ENCODE measurements at places on chromosomes 2 and 18. TPM values are rescaled to one million over a fixed set of nuclear protein-coding genes. Genes with fewer than 3 reads are reported as not detected.

DNA sequence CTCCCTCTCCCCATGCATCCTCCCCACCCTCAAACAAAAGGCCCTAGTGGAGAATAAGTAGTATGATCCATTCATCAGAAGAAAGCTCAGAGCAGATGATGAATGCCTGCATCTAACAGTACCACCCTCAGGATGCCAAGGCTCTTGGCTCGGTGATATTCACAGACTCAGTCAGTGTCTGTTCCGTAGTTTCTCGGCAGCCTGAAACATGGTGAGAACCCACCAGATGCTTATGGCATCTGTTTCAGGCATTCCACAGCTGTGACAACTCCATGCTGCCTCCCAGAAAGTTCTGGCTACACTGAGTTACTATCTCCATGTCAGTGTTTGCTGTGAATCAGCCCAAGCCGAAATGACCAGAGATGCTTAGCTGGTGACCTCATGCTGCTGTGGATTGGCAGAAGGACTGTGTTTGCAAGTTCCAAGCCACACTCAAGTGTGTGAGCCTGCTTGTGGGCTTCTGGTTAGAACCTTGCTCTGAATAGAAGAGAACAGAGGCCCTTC lies 83.9 kb downstream of the WDSUB1 start:
- peak; percentile 59 for DNase-seq

GRCh38 chr2:54212456-54212855 lies 43.6 kb downstream of the TSPYL6 start:
- DNase-seq, result no peak

GRCh38 chr2:168669151-168669550 lies 133.3 kb upstream of the NOSTRIN start:
- no peak for DNase-seq

INHBB gene
- 3.7 TPM for total RNA-seq

RNF152 gene
- 11.0 TPM for total RNA-seq

RALB gene
- 54.7 TPM for total RNA-seq

GPR45 gene
- total RNA-seq, result not detected

GRCh38 chr2:195711478-195711877 lies 54.5 kb downstream of the SLC39A10 start:
- no peak for DNase-seq

NGEF gene
- total RNA-seq, result 1.6 TPM

DNA sequence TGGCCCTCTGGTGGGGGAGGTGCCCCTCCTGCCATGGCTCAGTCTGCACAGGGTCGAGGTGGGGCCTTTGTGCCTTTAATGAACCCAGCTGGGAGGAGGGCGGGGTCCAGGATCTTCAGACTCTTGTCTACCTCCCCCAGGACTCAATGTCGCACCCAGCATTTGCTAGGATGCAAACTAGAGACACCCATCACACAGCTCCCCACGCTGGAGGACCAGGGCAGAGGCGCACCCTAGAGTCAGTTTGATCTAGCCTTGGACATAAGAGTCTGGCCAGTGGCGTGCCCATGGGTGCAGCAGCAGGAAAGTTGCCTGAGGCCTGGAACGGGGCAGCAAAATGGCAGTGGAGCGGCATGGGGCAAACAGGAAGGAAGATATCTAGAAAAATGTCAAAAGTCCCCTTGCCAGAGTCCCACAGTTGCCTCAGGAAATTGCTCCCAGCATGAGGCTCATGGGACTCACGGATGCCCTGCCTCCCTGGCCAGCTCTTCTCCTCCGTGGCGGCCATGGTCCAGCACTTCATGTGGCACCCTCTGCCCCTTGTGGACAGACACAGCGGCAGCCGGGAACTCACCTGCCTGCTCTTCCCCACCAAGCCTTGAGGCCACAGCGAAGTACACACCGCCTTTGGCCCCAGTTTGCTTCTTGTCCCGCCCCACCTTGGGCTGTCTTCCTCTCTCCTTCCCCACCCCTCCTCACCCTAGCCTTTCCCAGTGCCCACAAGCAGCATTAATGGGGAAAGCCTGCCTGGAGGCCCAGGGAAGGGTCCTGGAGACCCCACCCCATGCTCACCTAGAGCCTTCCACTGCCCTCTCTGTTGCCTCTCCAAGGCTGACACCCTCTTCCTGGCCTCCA lies 17.7 kb downstream of the SH2D6 start:
- DNase-seq, result no peak

- no peak for DNase-seq
These were observed 834.9 kb upstream of the SALL3 start for GRCh38 chr18:78144669-78145068.

GRCh38 chr2:156466739-156467405 lies 30.7 kb downstream of the GPD2 start:
- peak; percentile 60 for DNase-seq

GRCh38 chr2:213021971-213022899 lies 129.2 kb downstream of the IKZF2 start:
- no peak for DNase-seq

GRCh38 chr2:136055929-136056688 lies 61.8 kb downstream of the CXCR4 start:
- DNase-seq, result no peak

DNA sequence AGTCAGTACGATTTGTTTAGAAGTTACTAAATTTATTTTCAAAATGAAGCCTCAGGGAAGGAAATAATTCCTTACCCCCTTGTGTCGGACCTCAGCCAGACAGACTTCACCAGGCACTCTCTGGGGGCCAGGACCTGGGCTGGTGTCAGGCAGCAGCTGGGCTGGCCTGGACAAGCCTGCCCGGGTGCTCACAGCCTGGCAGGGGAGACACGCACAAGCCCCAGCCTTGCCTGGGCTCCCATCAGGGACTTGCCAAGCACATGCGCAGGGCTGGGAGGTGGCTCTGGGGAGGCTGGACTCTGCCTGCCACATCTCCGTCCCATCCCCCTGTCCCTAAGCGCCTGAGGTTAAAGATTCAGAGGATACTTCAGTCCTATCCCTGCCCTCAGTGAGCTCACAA lies 56.8 kb upstream of the HS6ST1 start:
- no peak for DNase-seq

PAIP2B gene
- total RNA-seq, result 20.5 TPM

- no peak for DNase-seq
These were observed 230.8 kb upstream of the LINC00305 start for GRCh38 chr18:64379662-64380061.

DNA sequence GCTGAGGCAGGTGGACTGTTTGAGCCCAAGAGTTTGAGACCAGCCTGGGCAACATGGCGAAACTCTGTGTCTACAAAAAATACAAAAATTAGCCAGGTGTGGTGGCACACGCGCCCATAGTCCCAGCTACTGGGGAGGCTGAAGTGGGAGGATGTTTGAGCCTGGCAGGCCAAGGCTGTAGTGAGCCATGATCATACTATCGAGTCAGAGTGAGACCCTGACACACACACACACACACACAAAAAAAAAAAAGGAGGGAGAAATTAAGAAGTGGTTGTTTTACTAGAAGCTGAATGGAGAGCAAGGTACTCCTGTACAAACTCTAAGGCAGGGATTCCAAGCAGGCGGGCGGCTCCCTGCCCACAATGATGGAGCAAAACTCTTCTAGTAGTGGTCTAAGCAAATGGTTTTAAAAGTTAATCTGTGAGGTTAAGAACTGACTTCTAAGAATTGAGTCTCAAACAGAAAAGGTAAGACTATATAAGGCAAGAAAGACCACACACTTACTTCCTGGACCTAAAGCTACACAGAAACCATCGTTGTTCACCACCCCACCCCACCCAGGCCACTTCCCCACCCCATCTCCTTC lies 2.6 kb downstream of the ANKRD44 start:
- no peak for DNase-seq

DNA sequence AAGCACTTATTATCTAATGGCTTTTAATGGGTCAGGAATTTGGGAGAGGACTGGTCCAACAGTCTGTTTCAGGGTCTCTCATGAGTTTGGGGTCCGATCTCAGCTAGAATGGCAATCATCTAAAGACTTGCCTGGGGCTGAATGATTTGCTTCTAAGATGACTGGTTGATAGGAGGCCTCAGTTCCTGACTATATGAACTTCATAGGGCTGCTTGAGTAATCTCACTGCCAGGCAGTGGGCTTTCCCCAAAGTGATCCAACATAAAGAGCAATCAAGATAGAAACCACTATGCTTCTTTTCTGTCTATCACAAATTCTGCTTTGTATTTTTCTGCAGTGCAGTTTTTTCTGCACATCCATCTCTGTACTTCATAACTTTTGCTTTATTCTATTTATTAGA lies 793.5 kb upstream of the CHAC2 start:
- no peak for DNase-seq

DNA sequence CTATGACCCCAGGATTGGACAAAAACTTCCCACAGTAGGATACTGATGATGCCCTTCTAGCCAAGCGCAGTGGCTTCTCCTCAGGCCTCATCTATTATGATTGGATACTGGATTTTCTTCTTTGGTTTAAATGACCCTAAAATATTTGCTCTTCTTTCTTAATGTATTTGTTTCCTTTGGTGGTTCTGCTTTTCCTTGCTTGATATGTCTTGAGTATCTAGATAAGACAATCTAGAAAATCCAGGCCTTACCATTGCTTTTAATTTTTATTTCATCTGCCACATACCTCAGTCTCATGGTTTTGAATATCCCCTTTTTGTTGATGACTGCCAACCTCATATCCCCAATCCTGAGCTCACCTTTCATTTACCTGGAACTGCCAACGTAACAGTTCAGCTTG lies 35.6 kb downstream of the OTOF start:
- no peak for DNase-seq

HOXD13 gene
- not detected for total RNA-seq

Measured in left cardiac atrium (tissue), 4 donors.